Neuronal stem cell (in vitro differentiated cells): ENCODE measurements at places on chromosomes 2 and 18.

- no peaks in the 10 kb centered on the region for H3K36me3 ChIP-seq
- peaks cover 8% of the 10 kb centered on the region for H3K4me1 ChIP-seq
- H3K27ac ChIP-seq = no peak overlapping the region
- H3K27me3 ChIP-seq = no peaks in the 10 kb centered on the region
- DNase-seq = no peak
These were observed 132.6 kb downstream of the AFF3 start for GRCh38 chr2:100009743-100010142.

DNA sequence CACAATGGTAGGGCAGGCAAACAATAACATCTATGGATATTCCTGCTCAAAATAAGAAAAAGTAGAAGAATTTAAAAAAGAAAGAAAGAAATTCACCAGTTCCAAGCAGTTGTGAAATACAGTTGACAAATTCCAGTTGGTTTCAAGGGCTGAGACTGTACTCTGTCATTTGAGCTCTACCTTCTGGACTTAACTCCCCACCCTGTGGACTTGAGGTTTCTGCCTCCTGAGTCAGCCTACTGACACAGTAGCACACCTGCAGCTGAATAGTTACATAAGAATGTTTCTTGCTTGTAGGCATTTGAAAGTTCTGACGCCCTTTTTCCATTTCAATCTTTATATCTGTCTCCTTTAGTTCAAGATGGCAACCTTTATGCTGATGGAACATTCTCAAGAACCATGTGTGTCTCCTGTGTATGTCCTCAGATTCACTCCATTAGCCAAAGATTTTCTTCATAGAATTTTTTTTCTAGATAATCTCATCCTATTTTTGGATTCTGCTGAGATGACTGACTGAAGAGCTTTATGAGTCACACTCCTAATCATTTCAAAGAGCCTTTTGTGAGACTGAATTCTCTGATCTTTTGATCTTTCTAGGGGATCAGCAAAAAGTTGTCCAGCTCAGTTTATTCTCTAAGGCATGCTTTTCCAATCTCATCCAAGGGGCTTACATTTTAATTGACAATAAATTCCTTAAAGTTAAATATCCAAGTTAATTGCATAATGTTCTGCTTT, 19.1 kb downstream of the NETO1 start:
- no peaks in the 10 kb centered on the region for H3K36me3 ChIP-seq
- no peak overlapping the region for H3K27ac ChIP-seq
- no peak for DNase-seq

DNA sequence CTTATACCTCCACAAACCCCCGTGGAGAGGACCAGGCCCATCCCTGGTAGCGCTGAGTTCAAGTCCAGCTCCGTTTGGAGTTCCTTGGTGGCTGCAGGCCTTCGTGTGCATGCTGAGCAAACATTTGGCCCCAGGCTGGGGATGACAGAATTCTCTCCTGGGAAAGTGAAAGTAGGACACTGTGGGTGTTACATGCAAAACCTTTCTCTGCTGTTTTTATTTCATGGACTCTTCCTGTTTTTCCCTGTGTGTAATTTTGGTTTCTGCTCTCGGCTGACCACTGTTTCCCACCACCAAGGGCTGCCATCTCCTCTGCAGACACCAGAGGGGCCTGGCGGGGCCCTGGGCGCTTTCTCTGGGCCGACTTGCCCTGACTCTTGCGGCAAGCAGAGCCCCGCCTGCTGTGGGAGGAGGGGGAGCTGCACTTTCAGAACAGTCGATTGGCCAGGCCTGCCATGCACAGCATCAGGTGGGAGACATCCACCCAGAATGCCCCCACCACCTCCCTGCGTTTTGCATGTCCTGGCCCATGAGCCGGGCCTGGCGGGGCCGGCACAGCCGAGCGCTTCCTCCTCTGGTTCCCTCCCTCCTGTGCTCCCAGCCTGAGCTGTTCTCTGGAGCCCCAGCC, 102.4 kb downstream of the CABLES1 start:
- peaks cover 7% of the 10 kb centered on the region for H3K36me3 ChIP-seq
- DNase-seq = no peak
- H3K4me1 ChIP-seq = no peaks in the 10 kb centered on the region
- H3K27ac ChIP-seq = no peak overlapping the region
- H3K4me3 ChIP-seq = no peak overlapping the region

GRCh38 chr2:143617803-143618415, 488.7 kb downstream of the ARHGAP15 start:
- no peaks in the 10 kb centered on the region for H3K4me1 ChIP-seq
- no peak overlapping the region for H3K4me3 ChIP-seq
- H3K27ac ChIP-seq = no peak overlapping the region
- DNase-seq = no peak

DNA sequence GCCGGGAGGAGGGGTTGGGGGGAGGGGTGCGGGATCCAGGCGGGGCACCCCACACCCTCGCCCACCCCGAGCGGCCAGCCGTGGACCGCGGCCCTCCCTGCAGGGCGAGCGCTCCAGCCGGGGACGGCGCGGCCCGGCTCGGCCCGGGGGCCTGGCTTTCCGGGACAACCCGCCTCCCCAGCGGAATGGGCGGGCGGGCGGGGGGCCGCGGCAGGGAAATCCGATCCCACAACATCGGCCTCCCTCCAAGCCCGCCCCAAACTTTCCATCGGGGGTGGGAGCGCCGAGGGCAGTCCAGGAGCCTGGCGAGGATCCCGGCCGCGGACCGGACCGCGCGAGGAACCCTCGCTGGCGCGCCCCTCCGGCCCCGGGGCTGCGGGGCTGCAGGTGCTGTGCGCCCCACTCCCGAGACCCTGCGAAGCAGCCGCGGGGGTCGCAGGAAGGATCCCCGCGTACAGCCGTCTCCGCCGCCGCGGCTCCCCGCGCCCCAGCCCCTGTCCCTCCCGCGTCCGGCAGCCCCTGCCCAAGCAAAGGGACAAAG, 529 bp downstream of the SEMA4C start:
- H3K27ac ChIP-seq = peak overlapping the region; percentile 91
- peaks cover 17% of the 10 kb centered on the region for H3K4me1 ChIP-seq
- peaks cover 35% of the 10 kb centered on the region for H3K36me3 ChIP-seq
- H3K4me3 ChIP-seq = peak overlapping the region; percentile 95
- H3K27me3 ChIP-seq = no peaks in the 10 kb centered on the region

DNA sequence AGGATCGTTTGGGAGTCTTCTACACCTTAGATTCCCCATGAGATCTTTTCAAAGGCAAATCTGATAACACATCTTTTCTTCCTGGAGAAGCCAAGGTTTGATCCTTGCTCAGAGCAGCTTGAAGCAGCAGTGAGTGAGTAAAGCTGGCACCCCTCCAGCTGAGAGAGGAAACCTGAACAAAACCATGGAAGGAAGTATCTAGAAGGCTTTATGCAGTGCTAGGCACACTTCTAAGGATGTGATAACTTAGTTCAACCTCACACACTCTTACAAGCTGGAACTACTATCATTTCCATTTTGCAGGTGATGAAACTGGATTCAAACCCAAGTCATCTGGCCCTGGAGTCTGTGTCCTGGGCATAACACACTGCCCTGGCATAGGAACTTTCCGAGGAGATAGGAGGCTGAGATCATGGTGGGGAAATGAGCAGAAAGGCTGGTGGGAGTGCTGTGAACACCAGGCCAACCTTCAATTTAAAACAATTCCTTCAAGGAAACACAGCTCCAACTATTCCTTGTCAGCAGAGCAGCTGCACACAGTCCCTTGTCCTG, 71.2 kb downstream of the CTAGE1 start:
- no peak overlapping the region for H3K4me3 ChIP-seq
- H3K27me3 ChIP-seq = peaks cover 54% of the 10 kb centered on the region
- DNase-seq = no peak
- no peak overlapping the region for H3K27ac ChIP-seq
- no peaks in the 10 kb centered on the region for H3K36me3 ChIP-seq

DNA sequence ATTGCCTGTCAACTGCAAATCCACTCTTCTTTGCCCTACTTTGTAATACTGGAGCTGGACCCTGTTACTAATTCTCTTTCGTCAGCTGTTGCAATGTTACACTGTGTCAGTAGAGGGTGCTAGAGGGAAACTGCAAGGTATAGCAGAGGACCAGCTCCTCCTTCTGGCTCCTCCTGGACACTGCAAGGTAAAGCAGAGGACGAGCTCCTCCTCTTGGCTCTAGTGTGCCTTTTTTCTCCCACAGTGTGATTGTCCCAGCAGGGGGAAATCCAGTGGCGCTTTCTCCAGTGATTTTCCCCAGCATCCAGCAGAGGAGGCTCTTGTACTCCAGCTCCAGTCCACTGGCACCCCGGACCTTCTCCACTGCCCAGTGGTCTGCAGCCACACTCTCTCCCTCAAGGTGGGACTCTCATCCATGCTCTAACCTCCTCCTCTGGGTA, 95.6 kb downstream of the CAPN13 start:
- H3K4me3 ChIP-seq = no peak overlapping the region
- no peaks in the 10 kb centered on the region for H3K4me1 ChIP-seq
- no peak overlapping the region for H3K27ac ChIP-seq
- DNase-seq = peak; percentile 77

- peaks cover 15% of the 10 kb centered on the region for H3K4me1 ChIP-seq
- H3K4me3 ChIP-seq = no peak overlapping the region
- DNase-seq = no peak
- H3K27ac ChIP-seq = no peak overlapping the region
These were observed 316.5 kb downstream of the EN1 start for GRCh38 chr2:118530976-118531375.

- no peak for DNase-seq
- no peaks in the 10 kb centered on the region for H3K36me3 ChIP-seq
- no peak overlapping the region for H3K27ac ChIP-seq
- H3K4me3 ChIP-seq = no peak overlapping the region
These were observed 186.4 kb downstream of the MREG start for GRCh38 chr2:215826838-215827441.

DNA sequence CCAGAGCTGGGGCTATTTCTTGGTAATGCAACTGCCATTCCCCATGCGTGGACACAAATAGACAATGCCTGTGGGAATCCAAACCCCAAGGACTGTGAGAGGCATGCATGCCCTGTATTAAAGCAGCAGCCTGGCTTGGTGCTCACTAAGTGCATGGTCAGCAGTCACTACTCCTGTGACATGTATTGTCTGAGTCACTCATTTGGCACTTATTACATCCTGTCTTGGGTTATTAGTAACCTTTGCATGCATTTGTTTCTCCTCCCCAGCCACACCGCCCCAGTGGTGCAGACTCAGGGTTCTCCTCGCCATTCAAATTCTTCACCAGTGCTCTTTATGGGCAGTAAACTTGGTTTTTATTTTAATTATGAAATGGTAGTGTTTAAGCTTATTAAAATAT, 30.2 kb downstream of the PRKCE start:
- no peaks in the 10 kb centered on the region for H3K4me1 ChIP-seq
- no peak overlapping the region for H3K4me3 ChIP-seq
- no peaks in the 10 kb centered on the region for H3K36me3 ChIP-seq
- no peaks in the 10 kb centered on the region for H3K27me3 ChIP-seq

DNA sequence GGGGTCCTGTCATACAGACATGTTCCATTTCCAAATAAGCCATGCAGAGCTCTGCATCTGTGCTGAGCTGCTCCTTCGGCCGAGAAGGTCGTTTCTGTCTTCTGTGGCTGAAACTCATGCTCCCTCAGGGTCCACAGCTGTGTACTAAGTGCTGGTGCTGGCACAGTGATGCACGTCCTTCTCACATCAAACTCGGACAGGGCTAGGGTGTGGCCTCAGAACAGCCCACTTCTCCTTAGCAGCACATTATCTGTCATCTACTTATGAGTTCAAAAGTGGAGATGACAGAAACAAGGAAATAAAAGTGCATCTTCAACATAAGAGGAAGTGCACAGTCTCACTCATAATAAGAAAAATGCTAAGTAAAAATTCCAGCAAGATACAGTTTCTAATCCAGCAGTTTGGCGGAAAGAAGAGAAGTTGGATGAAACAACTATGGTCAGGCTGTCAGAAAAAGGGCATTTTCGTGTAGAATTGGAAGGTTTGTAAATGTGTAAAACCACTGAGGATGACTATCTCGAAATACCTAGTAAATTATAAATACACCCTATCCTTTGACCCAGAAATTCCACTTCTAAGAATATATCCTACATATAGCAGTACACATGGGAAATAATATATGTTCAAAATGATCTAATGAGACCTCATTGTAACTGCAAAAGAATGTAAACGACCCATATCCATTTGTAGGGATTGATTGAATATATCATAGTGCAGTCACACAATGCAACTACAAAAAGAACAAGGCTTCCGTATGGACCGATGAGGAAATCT, 53.7 kb upstream of the APCDD1 start:
- no peaks in the 10 kb centered on the region for H3K36me3 ChIP-seq
- no peak for DNase-seq
- no peak overlapping the region for H3K4me3 ChIP-seq
- peaks cover 26% of the 10 kb centered on the region for H3K4me1 ChIP-seq
- no peak overlapping the region for H3K27ac ChIP-seq

DNA sequence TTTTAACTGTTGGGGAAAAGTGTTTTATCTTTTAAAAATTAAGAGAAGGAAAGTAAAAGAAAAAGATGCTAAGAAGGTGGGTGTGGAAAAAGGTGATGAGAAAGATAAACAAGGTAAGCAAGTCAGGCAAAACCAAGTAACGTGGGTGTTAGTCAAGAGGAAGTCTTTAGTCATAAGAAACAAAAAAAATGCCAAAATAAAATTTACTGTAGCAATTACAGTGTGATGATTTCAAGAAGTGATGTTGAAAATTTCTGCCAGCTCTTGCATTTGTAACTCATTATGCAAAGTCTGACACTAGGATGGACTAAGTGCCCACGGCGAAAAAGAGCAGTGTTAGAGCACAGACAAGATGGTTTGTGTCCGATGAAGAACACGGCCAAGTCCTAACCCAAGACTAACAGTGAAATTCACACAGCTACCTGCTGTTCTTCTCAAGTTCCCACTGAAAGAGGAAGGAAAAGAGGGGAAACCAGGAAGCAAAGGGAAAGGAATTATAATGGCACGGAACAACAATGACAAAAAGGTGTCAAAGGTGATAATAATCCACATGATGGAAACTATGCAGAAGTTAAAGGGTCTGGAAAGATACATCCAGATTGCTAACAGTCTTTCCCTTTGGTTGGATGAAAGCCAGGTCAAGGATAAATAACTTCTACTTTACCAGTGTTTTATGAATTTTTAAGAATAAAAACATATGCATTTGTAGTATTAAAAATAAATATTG, 34.1 kb downstream of the NOL10 start:
- DNase-seq = no peak
- H3K4me3 ChIP-seq = no peak overlapping the region
- H3K4me1 ChIP-seq = no peaks in the 10 kb centered on the region
- peaks cover 21% of the 10 kb centered on the region for H3K36me3 ChIP-seq
- H3K27me3 ChIP-seq = no peaks in the 10 kb centered on the region
